ENCODE measurements at places on chromosomes 2 and 18.

GRCh38 chr2:120491111-120491625, 145.2 kb downstream of the INHBB start:
- no peak for DNase-seq

GRCh38 chr2:134276381-134277172, 22.7 kb downstream of the MGAT5 start:
- DNase-seq: no peak

DNA sequence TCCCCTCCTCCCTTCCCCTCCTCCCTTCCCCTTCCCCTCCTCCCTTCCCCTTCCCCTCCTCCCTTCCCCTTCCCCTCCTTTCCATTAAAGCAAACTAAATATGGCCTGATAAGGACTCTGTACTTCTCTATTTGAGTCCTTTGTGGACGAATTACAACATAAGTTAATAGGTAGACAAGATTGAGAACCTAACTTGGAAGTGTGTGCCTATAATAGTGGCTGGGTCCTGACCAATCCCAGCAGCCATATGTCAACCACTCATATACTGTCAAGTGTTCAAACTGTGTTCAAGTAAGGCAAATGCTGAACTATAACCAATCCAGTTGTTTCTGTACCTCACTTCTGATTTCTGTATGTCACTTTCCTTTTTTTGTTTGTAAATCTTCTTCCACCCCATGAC, 97.1 kb upstream of the RBMS1 start:
- DNase-seq: no peak

DNA sequence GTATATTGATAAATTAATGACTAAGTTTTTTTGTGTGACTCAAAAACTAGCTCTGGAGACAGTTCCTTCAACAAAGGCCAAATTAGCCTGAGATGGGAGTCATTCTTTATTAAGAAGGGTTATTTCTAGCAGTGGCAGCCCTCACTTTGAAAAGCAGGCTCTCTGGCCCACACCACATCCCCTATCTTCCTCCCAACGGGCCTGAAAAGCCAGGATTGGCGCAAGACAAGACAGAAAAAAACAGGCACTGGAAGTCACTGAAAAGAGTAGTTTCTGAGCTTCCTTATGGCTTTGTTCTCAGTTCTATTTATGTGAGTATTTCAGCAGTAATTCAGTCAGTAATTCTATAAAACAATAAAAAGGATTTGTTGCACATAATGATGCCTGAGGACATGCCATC, 149.0 kb downstream of the LAMA3 start:
- no peak for DNase-seq

DNA sequence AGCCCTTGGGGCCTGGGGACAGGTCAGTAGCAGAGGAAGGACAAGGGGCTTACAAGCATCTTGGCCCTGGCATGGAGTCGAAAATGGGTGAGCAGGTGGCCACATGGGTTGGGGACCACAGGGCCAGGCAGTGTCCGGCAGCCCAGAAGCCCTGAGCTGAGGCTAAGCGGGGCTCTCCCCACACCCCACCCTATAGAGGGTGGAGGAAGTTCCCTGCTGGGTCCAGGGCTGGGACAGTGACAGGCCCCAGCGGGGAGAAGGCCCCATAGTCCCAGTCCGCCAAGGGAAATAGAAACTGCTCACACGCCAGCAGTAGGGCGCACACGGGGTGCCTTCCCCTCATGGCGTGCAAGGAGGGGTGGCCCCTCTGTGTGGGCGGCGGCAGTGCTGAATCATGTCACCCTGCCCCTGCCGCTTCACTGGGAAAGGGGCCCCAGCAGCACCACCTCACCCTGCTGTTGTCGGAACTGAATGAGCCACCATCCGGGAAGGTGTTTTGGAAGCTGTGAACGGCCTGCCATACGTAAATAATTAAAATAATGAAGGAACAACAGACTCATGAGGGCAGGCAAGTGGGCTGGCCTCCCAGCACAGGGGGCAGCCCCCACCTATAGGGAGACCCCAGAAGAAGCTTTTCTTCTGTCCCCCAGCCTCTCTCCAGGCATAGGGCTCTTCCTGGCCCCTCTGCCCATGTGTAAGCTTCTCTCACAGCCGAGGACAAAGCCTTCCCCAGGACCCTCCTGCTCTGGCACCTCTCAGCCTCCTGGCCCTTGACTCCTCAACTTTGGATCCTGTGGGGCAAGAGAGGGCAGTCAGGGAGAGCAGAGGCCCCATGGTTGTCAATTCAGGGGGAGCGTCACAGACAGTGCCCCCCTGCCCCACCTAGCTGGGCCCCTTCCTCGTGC, 12.7 kb upstream of the DUSP2 start:
- DNase-seq: no peak

GRCh38 chr2:25664183-25664964, 9.0 kb downstream of the DTNB start:
- no peak for DNase-seq

- peak; percentile 79 for DNase-seq
Observed at GRCh38 chr2:205734436-205735037, 52.2 kb downstream of the NRP2 start.

DNA sequence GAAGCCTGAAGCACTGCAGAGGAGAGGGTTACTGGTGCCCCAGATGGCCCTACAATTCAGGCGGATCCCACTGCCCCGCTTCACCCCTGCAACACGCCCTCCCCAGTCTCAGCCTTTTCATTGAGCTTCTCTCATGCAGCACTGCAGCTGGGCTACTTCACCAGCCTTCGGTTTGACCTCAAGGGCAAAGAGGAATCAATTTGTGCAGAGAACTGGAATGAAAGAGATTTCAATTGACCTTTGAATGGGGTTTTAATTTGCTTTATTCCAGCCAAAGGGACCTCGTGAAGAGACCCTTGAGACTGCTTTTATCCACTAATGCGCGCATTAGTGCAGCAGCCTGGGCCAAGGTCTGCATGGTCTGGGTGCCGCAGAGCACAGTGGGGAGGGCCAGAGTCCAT, 8.8 kb upstream of the POMC start:
- no peak for DNase-seq

DNA sequence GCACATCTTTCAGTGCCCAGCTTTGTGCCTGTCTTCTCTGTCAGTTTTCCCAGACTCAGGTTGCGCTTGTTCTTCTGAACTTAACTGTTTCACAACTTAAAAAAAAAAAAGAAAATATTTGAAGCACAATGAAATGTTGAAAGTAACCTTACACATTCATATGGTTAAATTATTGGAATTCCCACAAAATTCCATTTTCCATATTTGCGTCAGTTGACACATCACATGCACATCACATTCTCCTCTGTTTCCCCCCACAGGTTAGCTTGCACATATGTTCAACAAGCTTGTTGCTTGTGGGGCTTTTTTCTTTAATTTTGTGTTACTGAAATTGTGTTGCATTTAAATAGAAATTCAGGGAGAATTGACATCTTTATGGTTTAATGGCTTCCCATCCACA, 8.3 kb downstream of the MYO1B start:
- no peak for DNase-seq

DNA sequence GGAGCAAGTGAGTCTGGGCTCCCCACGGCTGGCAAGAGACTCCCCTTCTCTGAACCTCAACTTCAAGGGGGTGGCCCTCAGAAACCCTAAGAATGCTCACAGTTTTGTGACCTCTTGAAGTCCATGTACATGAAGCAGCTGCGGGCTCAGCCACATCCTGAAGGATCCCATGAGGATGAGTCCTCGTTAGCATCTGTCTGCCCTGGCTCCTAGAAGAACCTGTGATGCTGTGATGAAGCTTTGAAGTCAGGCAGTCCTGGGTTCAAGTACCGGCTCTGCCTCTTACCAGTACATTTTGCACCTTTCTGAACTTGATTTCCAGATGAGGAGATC, 38.1 kb downstream of the SDC1 start:
- DNase-seq: no peak

DNA sequence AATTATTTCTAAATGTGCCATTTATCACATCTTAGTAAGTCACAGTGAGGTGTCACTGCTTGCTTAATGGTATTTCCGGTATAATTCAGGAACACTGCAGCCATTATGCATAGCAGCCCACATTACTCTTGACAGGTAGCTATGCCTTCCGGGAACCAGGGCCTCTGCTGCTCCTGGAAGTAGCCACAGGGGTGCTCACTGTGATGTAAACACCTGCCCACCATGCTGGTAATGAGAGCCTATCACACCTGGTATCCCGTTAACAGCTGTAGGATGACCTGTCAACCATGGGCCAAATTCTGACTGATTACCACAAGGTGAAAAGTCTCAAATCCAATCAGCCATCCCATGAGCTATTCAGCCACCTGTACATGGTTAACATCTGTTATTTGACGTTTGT, 647.0 kb upstream of the NXPH2 start:
- DNase-seq: no peak

DNA sequence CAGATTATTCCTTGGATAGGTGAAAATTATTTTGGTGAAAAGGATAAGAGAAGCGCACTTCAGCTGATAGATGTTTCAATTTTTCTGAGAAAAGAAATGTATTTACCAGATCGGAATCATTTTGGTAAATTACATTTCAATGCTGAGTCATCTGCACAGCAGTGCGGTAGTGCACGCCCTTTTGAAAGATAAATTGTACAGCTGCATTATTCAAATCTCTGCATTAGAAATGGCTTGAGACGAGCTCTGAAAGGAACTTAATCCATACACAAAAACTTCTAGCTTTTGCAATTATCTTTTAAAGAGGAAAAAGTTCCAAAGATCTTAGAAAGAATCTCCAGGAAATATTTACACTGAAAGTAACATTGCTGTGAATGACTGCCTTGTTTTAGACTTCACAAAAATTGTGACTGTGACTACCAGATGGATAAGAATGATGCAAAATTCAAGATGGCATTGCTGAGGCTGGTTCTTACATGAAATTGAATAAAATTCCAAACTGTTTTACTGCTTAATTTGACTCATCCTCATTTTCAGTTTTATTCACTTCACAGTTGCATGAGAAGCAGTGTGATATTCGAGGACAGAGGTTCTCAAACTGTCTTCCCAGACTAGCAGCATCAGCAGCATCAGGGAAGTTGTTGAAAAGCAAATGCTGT, 161.7 kb downstream of the RND3 start:
- no peak for DNase-seq

DNA sequence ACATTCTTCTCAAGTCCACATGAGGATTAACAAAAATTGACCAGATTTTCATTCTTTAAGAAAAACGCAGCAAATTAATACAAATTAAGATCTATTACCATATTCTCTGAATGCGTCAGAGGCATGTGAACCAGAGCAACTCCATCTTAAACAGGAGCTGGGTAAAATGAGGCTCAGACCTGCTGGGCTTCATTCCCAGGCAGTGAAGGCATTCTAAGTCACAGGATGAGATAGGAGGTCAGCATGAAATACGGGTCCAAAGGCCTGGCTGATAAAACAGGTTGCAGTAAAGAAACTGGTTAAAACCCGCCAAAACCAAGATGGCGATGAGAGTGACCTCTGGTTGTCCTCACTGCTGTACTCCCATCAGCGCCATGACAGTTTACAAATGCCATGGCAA, 217.6 kb downstream of the RDH14 start:
- no peak for DNase-seq

DNA sequence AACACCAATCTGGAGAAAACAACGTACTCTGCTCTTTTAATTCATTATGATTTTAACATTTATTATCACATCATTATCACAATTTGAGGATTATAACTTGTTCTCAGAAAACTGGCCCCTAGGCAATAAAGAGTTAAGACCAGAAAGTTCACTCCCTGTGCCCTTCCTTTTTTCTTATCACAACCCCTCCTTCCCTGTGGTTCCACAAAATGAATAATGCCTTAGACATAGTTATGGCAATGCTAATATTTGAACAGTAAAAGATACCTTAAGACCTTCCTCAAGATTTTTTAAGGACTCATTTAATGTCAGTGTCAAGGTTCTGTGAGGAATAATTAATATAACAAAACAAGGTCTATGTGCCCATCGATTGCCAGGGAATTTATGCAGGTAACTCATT, 596.2 kb downstream of the ARHGAP15 start:
- no peak for DNase-seq
